Non-pigmented ciliary epithelial cell (primary cell): ENCODE measurements at places on chromosomes 13 and 19.
A peak's percentile ranks its signal among the peaks of the same experiment; 100 is the strongest.

DNA sequence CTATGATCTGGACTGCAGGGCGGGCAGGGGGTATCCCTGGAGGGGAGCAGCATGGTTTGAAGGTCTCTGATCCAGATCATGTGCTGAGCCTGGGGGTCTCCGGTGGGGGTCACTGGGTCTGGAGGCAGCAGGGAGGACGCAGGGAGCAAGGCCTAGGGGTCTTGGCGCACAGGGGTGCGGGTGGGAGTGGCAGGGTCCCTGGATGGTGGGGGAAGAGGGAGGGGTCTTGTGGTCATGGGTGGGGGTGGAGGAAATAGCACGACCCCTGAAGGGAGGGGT, 1.9 kb downstream of the BTBD2 start:
- no peak for DNase-seq

DNA sequence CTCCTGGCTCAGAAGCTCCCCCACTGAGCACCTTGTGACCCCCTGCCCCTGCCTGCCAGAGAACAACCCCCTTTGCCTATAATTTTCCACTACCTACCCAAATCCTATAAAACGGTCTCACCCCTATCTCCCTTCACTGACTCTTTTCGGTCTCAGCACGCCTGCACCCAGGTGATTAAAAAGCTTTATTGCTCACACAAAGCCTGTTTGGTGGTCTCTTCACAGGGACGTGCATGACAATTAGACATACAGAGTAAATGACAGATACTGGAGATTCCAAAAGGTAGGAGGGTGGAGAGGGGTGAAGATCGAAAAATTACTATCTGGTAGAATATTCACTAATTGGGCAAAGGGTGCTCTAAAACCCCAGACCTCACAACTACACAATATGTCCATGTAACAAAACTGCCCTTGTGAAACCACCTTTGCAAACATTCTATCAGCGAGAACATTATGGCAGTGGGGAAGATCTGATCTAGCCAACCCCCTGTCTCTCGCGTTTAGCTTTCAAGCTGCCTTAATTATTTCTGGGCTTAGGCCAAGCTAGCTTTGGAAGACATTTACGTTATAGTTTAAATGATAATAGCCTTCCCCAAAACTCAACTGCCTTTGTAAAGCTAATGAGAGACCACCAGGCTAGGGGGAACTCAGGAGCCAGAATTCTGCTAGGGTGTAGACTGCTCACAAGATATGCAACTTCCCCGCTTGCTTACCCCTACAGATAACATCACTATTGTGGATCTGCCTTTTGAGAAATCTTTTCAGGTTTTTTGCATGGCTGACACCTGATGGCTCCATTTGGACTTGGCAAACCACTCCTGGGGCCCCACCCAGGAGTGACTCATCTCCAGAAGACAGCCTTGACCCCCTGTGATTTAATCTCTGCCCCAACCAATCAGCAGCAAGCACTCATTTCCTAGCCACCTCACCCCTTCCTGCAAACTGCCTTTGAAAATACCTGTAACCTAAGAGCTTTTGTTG, 1534.0 kb upstream of the SPRY2 start:
- DNase-seq, result no peak

DNA sequence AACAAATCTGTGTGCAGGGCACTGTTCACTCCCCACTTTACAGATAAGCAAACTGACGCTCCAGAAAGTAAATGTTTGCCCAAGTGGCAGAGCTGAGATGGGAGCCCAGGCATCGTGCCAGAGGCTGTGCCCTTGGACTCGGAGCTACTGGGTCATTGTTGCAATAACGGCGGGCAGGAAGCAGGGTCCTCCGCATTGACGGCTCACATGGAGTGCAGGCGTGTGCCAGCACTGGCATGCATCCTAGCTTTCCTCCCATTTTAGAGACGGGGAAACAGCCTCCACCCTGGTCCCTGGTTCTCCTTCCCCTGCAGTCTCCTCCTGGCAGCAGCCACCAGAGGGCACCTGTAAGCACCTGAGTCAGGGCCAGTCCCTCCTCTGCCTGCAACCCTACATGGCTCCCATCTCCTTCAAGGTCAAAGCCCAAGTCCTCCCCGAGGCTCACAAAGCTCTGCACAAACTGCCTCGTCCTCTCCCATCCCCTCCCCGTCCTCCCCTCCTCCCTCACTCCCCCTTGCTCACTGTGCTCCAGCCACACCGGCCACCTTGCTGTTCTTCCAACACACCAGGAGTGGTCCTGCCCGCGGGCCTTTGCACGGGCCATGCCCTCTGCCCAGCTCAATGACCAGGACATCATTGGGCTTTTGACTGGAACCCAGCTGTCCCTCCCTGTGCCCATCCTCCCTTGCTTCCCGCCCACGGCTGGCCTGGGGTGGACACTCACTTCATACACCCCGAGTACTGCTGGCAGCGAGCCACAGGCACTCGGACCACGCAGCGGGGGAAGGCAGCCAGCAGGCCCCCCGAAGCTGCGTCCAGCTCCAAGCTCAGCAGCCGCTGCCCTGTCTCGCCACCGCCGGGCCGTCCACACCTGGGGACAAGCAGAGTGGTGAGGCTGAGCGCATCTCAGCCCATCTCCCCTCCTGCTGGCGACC, 7.7 kb upstream of the LRG1 start:
- no peak for DNase-seq

DNA sequence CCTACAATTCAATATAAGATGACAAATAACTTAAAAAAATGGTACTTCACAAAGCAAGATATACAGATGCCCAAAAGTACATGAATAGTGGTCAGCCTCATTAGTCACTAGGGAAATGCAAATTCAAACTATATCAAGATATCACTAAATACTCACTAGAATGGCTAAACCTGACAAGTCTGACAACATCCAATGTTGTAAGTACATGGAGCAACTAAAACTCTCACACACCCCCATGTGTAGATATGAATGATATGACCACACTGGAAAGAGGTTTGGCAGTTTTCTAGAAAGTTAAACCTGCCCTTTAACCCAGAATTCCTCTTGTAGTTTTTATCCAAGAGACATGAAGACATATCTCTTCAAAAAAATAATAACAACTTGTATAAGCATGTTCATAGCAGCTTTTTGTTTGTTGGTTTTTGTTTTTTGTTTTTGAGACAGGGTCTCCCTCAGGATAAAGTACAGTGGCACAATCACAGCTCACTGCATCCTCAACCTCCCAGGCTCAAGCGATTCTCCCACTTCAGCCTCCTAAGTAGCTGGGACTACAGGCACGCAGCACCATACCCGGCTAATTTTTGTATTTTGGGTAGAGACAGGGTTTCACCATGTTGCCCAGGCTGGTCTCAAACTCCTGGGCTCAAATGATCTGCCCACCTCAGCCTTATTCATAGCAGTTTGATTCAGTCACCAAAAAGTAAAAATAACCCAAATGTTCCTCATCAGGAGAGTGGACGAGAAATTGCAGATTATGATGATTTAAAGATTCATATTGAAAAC, 55.1 kb downstream of the RFX2 start:
- DNase-seq, result no peak

DNA sequence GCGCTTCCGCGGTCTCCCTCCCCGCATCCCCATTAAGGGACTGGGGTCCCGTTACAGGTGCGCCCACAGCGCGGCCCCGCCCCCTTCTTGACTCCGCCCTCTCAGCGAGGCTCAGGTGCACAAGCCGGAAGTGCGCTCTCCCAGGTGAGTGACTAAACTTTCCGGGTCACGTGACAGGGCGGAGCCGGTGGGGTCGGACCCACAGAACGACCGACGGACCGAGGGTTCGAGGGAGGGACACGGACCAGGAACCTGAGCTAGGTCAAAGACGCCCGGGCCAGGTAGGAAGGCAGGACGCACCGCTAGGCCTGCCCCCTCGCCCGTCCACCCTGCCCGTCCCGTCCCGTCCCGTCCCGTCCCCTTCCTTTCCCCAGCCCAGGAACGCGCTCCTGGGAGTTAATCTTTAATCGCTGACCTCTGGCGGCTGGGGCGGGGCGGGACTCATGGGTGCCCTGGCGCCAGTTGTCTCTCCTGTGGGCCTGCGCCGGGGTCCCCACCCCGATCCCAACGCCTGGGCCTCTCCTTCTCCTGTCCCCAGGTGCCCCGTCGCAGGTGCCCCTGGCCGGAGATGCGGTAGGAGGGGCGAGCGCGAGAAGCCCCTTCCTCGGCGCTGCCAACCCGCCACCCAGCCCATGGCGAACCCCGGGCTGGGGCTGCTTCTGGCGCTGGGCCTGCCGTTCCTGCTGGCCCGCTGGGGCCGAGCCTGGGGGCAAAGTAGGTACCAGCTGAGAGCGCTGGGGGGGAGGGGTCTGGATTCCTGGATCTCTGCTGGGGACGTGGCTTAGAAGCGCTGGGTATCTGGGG, at the start of gene CRB3:
Gene CRB3 (plus strand): TSS at position 202 of the 804 bp plus-strand sequence. CDS start 431 bp downstream, at position 633.
- no peak for DNase-seq

GRCh38 chr19:33613620-33614000, 8.1 kb upstream of the CHST8 start:
- DNase-seq, result no peak

DNA sequence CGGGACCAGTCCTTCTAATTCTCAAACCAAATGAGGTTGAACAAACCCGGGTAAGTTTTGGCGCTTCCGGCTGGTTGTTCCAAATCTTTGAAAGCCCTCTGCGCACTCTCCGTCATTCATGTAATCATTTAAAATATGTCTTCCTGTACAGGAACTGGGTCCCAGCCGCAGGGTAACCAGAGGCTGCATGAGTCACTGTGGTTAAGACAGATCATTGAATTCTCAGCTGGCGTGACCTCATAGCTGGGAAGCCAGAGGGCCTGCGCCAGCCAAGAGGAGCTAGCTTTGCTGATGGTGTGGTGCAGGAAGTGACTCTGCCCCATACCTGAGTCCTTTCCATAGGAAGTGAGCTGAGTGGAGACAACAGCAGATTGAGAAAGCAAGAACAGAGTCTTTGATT, 135.2 kb downstream of the TSHZ3 start:
- peak; percentile 99 for DNase-seq

- no peak for DNase-seq
These were observed 35.4 kb upstream of the ONECUT3 start for GRCh38 chr19:1717970-1718264.

GRCh38 chr19:33071887-33072286, 7.2 kb upstream of the RHPN2 start:
- DNase-seq, result no peak

- no peak for DNase-seq
These were observed 6.7 kb upstream of the INAFM1 start for GRCh38 chr19:47268028-47268427.

DNA sequence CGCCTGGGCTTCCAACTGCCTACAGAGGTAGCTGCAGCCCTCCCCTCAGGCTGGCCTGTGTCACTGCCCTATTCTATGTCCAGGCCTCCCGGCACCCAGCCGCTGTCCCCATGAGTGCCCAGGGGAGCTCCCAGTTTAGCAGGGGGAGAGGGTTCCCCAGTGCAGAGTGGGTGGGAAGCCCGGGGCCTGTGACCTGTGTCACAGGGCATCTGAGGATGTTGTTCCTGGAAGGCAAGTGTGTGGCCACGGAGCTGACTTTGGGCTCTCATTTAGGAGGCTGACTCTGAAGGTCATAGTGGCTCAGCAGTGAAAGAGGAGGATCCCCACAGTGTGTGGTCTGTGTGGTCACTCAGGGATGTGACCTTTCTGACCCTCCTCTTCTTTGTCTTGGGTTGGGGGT, 25.1 kb downstream of the PPP1R37 start:
- DNase-seq, result no peak
